ENCODE measurements at places on chromosomes 4 and X.

DNA sequence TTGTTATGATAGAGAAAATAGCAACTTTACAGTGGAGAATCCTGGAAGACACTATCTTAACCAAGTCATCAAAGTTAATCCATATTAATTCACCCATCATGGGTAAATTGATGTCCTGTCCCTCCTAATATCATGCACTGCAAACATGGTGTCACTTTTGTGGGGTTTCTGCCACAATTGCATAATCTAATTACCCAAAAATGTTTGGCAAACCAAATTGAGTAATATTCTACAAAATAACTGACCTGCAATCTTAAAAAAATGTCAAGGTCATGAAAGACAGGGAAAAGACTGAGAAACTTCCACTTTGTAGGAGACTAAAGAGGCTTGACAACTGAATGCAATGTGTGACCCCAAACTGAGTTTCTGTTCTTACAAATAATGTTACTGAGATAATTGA is 37.1 kb upstream of the PLAC8 start:
- no peak for DNase-seq

- no peak for DNase-seq
Measured at GRCh38 chr4:24625091-24625490, 40.7 kb upstream of the DHX15 start.

DNA sequence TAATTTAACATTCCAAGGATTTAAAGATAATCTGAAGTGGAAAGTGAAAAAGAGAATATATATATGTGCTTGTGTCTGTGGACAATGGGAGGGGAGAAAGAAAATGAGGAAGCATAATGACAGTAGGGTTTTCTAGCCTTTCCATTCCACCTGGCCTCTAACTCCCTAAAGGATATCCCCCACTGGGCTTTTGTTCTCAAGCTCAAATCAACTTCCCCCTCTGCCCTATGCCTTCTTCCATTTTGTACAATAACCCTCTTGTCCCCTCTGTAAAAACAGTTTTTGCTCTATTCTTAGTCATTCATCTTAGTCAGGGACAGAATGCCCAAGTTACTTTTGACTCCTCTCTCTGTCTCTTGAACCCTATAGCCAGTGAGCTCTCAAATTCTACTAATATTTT is 23.6 kb downstream of the ANTXR2 start:
- no peak for DNase-seq

DNA sequence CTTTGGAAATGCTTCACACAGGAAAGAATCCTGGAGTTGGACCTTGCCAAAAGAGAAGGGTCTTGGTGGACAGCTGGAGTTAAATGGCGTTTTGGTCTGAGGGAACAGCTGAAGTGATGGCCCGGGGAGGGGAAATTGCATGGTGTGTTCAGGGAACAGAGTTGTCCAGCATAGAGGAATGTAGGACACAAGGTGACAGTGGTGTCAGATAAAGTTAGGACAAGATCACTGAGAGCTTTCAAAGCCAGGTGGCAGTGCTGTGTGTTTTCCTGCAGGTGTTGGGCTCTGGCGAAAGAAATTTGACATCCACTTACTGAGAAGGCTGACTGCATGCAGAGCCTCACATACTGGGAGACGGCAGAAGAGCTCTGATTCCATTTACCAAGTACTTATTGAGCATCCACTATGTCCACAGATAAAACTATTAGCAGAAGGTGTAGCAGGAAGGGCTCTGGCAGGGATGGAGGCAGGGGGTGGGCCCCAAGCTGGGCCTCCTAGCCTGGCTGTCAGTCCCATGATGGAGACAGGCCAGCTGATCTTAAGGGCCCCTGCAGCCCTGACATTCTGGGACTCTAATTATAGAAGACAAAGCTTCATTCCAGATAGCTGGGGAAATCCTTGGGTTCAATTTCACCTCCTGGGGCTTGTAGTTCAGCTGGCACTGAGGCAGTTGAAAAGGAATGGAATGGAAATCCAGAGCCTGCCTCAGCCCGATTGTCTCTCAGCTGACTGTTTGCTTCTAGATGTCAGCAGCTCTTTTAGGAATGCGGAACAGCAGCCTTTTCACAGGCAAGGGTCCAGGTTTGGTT is 150.2 kb upstream of the MAMLD1 start:
- DNase-seq: no peak

GRCh38 chrX:57417827-57418226 is 131.3 kb downstream of the FAAH2 start:
- DNase-seq: no peak

DNA sequence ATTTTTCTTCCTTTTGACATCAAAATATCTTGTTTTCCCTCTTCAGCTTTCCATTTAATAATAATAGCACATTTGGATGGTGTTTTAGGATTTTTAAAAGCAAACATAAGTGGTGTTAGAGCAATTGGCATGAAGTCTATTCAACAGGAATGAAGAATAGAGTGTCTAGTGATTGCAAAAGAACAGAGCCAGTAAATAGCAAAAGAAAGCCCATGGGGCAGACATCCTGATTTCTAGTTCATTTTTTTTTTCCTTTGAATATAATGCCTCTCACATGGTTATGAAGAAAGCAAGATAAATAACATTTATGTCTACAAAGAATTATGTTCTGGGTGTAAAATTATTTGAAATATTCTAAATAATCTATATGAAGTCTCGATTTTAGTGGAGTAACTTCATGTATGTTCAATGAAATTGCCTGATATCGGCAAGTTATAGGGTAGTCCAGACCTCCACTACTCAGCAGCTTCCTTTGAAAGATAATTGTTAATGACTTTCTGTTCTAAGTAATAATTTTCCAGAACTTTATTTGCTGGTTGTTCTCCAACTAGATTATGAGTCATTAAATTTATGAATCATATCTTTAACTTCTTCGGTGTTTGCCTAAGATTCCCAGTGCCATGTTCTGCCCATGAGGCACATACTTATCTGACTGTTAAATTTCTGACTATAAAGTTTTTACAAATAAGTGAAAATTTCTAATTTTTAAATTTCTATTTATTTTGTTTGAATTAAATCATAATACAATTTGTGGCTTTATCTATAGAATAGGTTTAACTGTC is 587.9 kb downstream of the TLL1 start:
- DNase-seq: no peak

- peak; percentile 91 for DNase-seq
Measured at GRCh38 chrX:16870095-16870861, at the start of gene RBBP7. TSS of gene RBBP7 (minus strand) at chrX:16870362. CDS start at chrX:16870053, 309 bp downstream.
